ENCODE measurements at places on chromosomes 13 and 19. TPM values are rescaled to one million over a fixed set of nuclear protein-coding genes. Genes with fewer than 3 reads are reported as not detected.

DNA sequence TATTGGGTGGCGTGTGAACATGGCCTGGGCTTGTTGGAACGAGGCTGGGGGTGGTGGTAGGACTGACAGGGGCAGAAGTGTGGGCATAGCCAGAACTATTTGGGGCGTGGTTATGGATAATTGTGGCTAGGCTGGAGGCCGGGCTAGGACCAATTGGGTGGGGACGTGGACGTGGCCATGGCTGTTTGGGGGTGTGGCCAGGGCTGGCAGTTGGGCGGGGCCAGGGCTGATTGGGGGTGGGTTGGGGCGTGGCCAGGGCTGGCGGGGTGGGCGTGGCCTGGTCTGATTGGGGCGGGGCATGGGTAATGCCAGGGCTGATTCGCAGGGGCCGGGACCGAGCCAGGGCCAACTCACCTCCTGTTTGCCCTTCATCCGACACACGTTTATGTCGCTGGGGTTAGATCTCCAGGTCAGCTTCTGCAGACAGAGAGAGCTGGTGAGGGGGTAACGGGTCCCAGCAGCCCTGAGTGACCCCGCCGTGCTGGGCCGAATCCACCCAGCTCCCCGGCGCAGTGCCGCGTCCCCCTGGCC is 2.8 kb downstream of the SEMA6B start:
- DNase-seq: peak; percentile 96
- H3K4me1 ChIP-seq: no peaks in the 10 kb centered on the region
- H3K27ac ChIP-seq: no peak overlapping the region
- peaks cover 9% of the 10 kb centered on the region for H3K36me3 ChIP-seq
- H3K4me3 ChIP-seq: no peak overlapping the region
- no peaks in the 10 kb centered on the region for H3K27me3 ChIP-seq

- no peaks in the 10 kb centered on the region for H3K4me1 ChIP-seq
- no peaks in the 10 kb centered on the region for H3K27me3 ChIP-seq
- H3K27ac ChIP-seq: no peak overlapping the region
- DNase-seq: peak; percentile 95
- H3K36me3 ChIP-seq: no peaks in the 10 kb centered on the region
Measured at GRCh38 chr19:36245210-36246005, 30.5 kb downstream of the ZNF146 start.

DNA sequence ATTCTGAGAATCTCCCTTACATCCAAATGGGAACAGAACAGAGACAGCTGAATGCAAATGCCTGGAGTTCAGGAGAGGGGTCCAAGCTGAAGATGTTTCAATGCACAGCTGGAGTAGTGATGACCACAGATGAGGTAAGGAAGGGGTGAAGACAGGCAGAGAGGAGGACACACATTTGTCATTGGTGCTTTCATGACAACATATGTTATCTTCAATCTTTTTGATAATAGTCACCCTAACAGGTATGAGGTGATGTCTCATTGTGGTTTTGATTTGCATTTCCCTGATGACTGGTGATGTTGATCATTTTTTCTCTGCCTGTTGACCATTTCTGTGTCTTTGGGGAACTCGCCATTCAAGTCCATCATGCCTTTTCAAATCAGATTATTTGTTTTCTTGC is 19.2 kb downstream of the SIGLEC7 start:
- H3K27me3 ChIP-seq: no peaks in the 10 kb centered on the region
- no peak overlapping the region for H3K27ac ChIP-seq
- peaks cover 19% of the 10 kb centered on the region for H3K4me1 ChIP-seq
- H3K4me3 ChIP-seq: no peak overlapping the region

- peaks cover 4% of the 10 kb centered on the region for H3K4me1 ChIP-seq
- no peak overlapping the region for H3K4me3 ChIP-seq
- H3K27me3 ChIP-seq: no peaks in the 10 kb centered on the region
- H3K27ac ChIP-seq: no peak overlapping the region
- H3K36me3 ChIP-seq: peaks cover 10% of the 10 kb centered on the region
Measured at GRCh38 chr19:48806518-48806817, 4.4 kb downstream of the BCAT2 start.

DNA sequence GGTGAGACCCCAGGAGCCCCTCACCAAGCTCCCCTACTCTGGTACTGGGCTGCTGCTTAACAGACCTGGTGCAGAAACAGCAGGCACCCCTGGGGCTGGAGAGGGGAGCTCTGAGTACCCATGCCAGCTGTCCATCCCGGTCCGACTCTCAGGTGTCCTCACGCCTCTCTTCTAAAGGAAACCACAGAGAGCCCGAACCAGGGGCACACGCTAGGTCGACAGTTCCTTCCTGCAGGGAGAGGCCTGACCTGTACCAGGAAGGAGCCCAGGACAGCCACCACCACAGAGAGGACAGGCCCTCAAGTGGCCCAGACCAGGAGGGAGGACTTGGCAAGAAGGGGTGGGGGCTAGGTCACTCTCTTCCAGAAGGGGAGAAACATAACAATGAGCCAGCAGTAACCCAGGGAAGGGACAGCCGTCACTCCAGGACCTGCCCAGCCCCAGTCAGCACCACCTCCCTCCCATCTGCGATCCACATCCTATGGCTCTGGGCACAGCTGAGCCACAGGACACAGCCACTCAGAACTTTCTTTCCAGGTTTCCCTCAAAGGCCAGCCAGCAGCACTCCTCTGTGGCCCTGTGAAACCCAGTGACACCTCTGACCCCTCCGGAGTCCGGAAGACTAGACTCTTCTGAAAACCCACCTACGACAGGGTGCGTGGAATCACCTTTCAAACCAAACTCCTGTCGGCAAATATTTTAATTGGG is 13.0 kb upstream of the SLC35E1 start:
- H3K27me3 ChIP-seq: no peaks in the 10 kb centered on the region
- H3K27ac ChIP-seq: peak overlapping the region; percentile 30
- no peak overlapping the region for H3K4me3 ChIP-seq
- peaks cover 27% of the 10 kb centered on the region for H3K4me1 ChIP-seq
- no peaks in the 10 kb centered on the region for H3K36me3 ChIP-seq
- no peak for DNase-seq

GRCh38 chr13:110978390-110978789 is 63.5 kb upstream of the ANKRD10 start:
- no peaks in the 10 kb centered on the region for H3K27me3 ChIP-seq
- peaks cover 9% of the 10 kb centered on the region for H3K4me1 ChIP-seq
- H3K36me3 ChIP-seq: no peaks in the 10 kb centered on the region
- peak overlapping the region; percentile 0 for H3K4me3 ChIP-seq

- DNase-seq: no peak
- no peaks in the 10 kb centered on the region for H3K4me1 ChIP-seq
- no peak overlapping the region for H3K27ac ChIP-seq
- peaks cover 36% of the 10 kb centered on the region for H3K27me3 ChIP-seq
- H3K36me3 ChIP-seq: no peaks in the 10 kb centered on the region
- H3K4me3 ChIP-seq: no peak overlapping the region
Measured at GRCh38 chr19:54233941-54234340, 8.6 kb downstream of the LILRA6 start.

- no peaks in the 10 kb centered on the region for H3K4me1 ChIP-seq
- H3K36me3 ChIP-seq: no peaks in the 10 kb centered on the region
- H3K4me3 ChIP-seq: no peak overlapping the region
- no peaks in the 10 kb centered on the region for H3K27me3 ChIP-seq
Measured at GRCh38 chr13:42525035-42525504, 48.9 kb upstream of the TNFSF11 start.

DNA sequence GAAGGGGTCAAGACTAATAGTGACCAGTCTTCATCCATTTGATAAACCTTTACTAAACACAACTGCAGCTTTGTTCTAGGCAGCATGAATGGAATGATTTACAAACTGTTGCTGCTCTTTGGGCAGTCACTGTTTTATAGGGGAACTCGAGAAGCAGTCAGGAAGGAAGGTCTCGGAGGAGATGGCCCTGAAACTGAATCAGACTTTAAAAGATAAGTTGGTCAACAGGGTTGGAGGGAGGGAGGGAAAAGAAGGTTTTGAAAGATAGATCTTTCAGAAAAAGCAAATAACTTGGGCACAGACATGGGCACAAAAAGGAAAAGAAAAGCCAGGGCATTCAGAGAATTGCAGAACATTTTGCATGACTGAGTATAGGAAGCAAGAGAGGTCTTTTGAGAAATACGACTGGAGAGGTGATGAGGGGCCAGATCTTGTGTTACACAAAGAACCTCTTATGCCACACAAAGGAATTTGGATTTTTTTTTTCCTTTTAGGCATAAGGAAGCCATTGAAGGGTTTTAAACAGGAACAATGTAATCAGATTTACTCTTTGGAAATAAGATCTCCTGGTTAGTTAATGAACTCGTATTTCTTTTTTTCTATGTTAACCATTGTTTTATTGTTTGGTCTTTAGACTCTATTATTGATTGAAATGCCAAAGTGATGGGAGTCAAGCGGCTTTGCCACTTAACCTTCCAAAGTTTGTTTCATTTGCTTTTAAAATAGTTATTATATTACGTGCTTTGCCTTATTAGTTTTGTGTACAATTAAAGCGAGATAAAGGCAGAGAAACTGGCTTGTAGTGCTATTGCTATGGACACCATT is 37.5 kb upstream of the SACS start:
- no peaks in the 10 kb centered on the region for H3K36me3 ChIP-seq
- H3K4me3 ChIP-seq: no peak overlapping the region
- DNase-seq: no peak

GRCh38 chr13:50320271-50320862 is 305.1 kb downstream of the KCNRG start:
- H3K4me3 ChIP-seq: no peak overlapping the region
- no peak overlapping the region for H3K27ac ChIP-seq
- DNase-seq: no peak
- H3K36me3 ChIP-seq: no peaks in the 10 kb centered on the region
- H3K27me3 ChIP-seq: no peaks in the 10 kb centered on the region

DNA sequence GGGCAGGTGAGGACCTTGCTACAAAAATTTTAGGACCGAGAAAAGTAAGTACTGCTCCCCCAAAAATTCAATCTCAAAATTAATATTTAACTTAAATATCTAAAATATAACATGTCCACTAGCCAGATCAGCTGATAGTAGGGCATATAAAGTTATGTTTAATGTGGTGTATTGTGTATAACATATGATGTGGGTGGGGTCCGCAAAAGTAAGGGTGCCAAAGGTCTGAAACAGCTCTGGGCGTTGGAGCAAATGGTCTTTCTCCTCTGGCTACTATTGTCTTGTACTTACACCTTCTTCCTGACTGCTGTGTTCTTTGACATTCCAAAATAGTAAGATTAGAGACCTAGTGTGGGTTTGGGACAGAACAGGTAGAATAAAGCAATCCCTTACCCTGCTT is 41.2 kb downstream of the HTR2A start:
- no peaks in the 10 kb centered on the region for H3K4me1 ChIP-seq
- H3K27me3 ChIP-seq: peaks cover 80% of the 10 kb centered on the region
- no peak for DNase-seq
- H3K36me3 ChIP-seq: no peaks in the 10 kb centered on the region
- H3K27ac ChIP-seq: no peak overlapping the region
- no peak overlapping the region for H3K4me3 ChIP-seq

HNRNPA1L2 gene
- 9.3 TPM for total RNA-seq

MYO1F gene
- total RNA-seq: 0.54 TPM

USHBP1 gene
- 3.8 TPM for total RNA-seq

GPC5 gene
- total RNA-seq: 0.54 TPM

TEAD2 gene
- total RNA-seq: 142 TPM

Measured in endodermal cell (in vitro differentiated cells).